Psoas muscle (tissue), 8 donors: ENCODE measurements at places on chromosomes 7 and 10. TPM values are rescaled to one million over a fixed set of nuclear protein-coding genes. Genes with fewer than 3 reads are reported as not detected.

DNA sequence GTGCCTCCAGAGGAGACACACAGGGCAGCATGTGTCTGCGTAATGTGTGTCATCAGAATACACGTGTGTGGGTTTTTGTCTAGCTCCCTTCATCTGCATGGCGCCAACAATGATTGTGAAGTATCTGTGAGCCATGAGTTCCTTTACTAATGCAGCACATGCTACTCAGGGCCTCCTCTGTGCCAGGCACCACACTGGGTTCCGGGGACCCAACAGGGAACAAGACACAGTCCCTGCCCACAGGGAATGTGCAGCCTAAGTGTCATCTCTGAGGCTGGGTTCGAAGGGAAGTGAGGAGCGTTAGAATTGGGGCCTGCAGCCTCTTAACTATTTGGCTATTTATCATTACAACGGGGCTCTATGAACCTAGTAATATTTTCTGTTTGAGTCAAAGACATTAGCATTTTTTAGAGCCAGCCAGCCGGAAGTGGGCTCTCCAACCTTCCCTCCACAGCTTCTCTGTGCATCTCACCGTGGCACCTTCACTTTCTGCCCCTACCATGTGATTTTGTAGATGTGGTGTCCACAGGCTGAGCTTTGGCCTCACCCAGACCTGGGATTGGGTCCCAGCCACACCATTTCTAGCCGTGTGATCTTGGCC lies 43.9 kb upstream of the SRGN start:
- DNase-seq = no peak

GRCh38 chr7:116809636-116810266 lies 52.6 kb upstream of the CAPZA2 start:
- no peak for DNase-seq

GRCh38 chr10:91247360-91248111 lies 27.1 kb downstream of the PCGF5 start:
- DNase-seq = peak; percentile 20

The WDFY4 gene
- 0.52 TPM for polyA plus RNA-seq

GRCh38 chr7:113790025-113790424 lies 128.8 kb downstream of the PPP1R3A start:
- no peak for DNase-seq

- no peak for DNase-seq
Measured at GRCh38 chr7:27115221-27116026, 12.9 kb upstream of the HOXA2 start.

The BCCIP gene
- polyA plus RNA-seq = 184 TPM

The STEAP1B gene
- 0.24 TPM for polyA plus RNA-seq

GRCh38 chr10:119190353-119190752 lies 11.7 kb upstream of the PRDX3 start:
- DNase-seq = no peak

GRCh38 chr10:126959906-126960685 lies 54.9 kb downstream of the DOCK1 start:
- no peak for DNase-seq

DNA sequence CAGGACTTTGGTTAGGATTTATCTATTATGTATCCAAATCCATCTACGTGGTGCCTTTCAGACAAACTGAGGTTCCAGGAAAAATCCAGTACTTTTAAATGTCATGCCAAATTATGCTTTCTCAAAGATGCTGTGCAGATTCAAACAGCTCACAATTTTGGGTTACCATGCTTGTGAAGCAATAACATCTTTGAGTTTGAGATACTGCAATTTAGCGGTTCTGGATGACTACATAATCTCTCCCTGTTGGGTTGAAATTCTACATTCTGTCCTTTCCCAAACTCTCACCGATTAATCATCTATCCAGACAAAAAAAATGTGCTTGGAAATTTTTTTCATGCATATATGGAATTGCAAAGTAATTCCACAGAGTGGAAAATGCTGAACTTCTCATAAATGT lies 3.5 kb downstream of the RHOBTB1 start:
- DNase-seq = no peak

DNA sequence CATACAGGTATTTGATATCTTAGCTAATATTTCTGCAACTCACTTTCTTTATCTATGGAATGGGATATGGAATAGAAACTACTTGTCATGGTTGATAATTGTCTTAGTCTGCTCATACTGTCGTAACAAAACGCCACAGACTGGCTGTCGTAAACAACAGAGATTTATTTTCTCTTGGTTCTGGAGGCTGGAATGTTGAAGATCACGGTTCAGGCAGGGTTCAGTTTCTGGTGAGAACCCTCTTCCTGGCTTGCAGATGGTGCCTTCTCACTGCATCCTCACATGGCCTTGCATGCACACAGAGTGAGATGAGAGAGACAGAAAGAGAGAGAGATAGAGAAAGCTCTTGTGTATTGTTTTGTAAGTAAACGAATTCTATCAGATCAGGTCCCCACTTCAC lies 332.7 kb upstream of the MAGI2 start:
- DNase-seq = no peak

- no peak for DNase-seq
Measured at GRCh38 chr7:94578614-94579013, 69.0 kb downstream of the CASD1 start.

DNA sequence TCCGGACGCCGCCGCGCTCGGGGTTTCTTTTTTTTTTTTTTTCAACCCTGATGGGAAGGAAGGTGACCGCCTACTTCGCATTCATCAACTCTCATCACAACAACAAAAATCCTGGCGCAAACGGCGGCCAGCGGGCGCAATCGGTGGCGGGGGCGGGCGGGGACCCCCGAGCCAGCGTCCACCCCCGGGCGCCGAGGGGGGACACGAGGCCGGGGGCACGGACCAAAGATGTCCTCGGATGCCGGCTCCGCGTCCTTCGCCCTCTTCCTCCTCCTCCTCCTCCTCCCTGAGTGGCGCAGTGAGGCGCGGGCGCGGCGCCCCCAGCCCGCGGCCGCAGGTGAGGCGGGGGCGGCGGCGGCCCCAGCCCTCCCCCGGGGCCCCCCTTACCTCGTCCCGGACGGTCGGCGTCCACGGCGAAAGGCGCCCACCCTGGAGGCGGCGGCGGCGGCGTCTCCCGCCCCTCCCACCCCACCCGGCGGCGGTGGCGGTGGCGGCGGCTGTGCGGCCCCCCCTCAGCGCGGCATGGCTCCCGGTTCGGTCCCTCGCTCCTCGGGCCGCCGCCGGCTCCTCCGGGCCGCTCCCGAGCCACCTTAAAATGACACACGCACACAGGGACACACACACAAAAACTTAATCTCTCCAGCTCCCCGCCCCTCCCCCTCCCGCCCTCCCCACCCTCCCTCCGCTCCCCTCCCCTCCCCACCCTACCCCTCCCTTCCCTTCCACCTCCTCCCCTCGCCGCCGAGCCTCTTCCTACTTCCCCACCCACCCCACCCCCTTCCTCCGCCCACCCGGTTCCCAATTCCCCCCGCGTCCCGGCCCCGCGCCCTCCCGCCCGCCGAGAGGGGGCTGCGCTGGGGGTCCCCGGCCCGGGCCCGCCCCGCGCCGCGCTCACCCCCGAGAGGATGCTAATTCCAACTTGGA lies at the start of gene CTBP2:
Gene CTBP2, minus strand, starts transcription at position 632 of the 924 bp plus-strand sequence.
- DNase-seq = peak; percentile 64
